ENCODE measurements at places on chromosomes 11 and 22.

DNA sequence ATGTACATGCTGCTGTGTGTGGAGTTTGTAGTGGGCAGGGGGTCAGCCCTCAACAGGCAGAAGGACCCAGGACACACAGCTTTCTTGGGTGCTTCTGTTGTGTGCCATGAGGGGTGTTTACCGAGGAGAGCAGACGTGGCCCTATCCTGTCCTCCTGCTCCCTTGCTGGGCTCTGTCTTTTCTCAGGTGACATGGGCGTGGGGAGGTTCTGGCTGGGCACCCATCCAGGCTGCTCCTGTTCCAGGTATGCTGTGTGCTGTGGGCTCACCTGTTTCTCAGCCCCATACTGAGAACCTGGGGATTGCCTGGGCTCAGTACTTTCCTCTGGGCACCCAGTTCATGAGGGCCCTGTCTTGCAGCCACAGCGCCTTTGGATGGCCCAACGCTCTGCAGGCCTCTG is 23.3 kb downstream of the MICALL1 start:
- no peak for DNase-seq

DNA sequence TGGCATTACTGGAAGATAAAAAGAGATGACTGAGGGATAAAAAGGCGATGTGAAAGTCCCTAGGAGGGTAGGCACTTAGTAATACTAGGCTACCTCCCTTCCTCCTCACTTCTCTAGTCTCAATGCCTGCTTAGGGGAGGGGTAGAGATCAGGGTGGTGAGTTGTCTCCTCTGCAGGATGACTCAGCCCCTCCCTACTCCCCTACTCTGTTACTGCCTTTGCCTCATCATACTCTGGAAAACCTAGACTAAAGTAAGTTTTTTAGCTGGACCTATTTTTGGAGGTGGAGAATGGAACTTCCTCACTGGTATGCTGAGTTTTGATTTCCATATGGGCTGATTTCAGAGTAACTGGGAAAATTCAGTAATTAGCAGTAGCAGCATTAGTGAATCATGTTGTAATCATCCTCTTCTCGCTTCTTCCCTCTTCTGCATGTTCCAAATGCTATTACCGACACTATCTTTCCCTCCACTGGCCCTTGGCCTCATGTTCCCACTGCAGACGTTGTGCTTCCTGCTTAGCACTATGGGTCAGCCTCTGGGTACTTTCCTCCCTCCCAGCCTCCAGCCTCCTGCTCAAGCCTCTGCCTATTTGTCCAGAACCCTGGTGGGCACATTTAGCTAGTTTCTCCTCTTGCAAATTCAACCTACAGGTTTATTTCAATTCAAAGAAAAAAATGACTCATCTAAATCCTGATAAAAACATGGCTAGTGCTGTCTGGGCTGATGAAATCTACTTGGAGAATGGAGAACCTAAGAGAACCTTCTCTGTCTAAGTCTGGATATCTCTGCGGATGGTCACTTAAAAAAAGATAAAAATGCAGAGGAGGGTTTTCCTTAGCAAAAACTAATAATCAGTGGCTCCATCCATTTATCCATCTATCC is 281.7 kb downstream of the ST3GAL4 start:
- DNase-seq = no peak

DNA sequence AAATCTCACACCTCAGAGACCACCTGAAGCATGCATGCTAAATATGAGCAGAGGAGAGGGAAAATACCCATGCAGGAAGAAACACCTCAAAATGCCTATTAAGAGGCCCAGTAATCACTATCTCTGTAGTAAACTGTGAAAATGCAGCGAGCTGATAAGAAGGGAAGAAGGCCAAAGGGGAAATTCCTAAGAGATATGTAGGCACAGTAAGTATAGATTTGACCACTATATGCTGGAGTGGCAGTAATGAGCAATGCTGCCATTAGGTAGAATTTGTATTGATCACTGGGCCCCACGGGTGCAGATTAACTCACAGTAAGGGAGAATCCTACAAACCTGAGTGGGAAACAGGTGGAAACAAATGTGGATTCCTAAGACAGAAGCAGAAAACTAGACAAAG is 1813.1 kb upstream of the RAG2 start:
- no peak for DNase-seq

- DNase-seq = no peak
Observed at GRCh38 chr22:20591660-20592310, 84.4 kb downstream of the MED15 start.

DNA sequence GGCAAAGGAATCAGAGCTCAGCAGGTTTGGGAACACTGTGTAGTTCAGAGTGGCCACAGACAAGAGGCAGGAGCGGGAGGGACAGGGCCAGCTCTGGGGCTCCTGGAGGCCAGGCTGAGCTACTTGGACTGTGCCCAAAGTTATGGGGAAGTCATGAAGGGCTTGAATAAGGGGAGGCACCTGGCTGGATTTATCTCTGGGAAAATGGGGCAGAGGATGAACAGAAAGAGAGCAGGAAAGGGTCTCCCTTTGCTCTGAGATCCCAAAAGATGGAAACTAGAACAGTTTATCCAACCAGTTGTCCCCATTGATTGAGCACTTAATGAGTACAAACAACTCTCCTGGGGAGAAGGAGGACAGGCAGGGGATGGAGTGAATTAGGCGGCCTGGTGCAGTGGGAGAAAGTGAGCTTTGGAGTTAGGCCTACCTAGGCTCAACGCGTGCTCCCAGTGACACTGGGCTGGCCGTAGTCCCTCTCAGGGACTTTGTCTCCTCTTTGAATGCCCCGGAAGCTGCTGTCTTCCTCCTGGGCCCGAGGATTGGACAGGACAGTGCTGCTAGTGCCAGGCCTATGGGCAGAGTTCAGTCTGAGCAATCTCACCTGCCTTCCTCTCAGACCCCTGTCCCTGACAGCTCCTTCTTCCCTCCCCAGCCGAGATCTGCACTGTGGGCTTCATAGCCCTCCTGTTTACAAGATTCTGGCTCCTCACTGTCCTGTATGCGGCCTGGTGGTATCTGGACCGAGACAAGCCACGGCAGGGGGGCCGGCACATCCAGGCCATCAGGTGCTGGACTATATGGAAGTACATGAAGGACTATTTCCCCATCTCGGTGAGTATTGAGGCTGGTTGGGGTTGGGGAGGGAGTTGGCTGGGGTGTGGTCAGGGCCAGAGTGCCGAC is 2.0 kb downstream of the MOGAT2 start:
- no peak for DNase-seq

GRCh38 chr11:132590986-132591385 is 941.3 kb downstream of the OPCML start:
- no peak for DNase-seq

DNA sequence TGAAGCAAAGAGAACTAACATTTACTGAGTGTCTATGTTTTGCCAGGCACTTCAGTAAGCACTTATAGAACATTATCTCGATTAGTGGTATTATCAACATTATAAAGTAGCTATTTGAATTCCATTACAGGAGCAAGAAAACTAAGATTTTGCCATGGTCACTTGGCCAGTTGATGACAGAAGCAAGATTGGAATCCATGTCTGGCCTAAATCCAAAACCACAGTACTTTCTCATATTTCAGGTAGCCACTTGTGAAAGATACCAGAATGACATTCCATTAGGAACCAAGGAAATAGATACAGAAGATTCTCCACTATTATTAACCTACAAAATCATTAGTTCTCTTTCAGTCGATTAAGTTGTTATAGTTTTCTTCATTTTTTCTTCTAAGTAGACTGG is 691.0 kb upstream of the API5 start:
- no peak for DNase-seq

DNA sequence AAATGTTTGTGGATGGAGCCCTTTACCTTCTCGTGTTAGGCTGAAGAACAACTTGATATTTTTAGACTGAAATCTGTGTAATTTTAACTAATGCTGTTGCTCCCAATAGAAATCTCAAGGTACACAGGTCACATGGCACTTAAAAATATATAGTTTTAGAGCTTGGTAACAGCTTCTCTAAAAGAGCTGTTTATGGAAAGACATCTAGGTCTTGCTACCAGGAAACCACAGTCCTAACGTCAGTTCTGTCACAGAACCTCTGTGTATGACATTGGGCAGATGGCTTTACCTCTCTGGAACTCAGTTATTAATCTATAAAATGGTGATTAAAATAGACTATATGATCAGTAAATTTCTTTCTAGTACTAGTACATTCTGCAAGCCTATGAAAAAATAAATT is 35.4 kb downstream of the PAK1 start:
- DNase-seq = no peak

DNA sequence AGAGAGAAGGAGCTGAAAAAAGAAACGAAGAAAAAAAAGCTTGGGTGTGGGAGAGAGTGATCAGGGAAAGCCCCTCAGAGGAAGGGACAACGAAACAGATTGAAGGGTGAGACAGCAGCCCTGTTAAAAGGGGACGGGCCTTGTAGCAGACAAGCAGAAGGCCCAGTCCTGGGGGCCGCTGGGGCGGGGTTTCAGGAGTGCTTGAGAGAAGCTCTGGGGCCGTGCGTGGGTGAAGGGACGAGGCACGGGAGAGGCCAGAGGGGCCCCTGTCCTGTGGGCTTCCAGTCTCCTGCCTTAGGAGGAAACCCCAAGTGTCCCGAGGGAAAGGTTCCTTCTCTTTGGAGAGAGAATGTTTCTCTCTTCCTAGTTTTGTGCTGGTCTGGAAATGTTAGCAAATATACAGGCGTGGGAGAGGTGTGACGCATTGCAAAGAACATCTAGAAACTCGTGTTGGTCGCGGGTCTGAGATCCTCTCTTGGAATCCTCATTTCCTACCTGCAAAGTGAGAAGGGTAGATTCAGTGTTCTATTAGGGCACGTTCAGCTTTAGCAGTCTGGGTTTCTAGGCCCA is 28.6 kb downstream of the ADAMTS15 start:
- no peak for DNase-seq

GRCh38 chr11:134945993-134946392 is 534.0 kb upstream of the B3GAT1 start:
- DNase-seq = no peak

- no peak for DNase-seq
Observed at GRCh38 chr11:112315861-112316739, 55.4 kb upstream of the PLET1 start.

DNA sequence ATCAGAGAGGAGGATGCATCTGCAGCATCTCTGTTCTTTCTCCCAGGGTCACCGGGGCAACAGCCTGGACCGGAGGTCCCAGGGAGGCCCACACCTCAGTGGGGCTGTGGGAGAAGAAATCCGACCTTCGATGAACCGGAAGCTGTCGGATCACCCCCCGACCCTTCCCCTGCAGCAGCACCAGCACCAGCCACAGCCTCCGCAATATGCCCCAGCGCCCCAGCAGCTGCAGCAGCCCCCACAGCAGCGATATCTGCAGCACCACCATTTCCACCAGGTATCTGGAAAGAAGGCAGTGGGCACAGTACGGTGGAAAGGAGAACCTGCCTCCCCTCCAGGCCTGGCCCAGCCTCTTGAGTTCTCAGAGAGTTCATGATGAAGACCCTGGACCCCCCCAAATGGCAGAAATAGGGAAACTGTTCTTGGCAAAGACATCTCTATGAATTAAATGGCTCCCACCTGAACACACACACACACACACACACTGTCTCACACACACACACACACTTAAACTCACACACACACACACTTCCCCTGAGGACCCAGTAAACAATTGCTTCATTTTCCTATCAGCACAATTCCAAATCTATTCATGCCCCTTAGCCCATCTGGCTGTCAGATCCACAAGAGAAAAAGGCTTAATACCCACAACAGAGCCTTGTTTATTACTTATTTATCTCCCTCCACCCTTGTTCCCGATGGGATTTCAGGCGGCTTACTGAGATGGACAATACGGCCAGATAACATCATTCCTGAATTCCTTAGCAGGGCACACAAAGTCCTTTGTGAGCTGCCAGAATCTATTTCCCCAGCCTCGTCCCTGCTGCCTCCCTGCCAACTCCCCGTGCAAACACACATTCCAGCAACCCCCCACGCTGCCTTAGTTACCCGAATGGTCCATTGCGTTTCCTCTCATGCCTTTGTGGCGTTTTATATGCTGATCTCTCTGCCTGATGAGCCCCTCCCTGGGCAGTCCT is 8.1 kb downstream of the TMA7B start:
- peak; percentile 54 for DNase-seq

- DNase-seq = peak; percentile 79
Observed at GRCh38 chr11:75867778-75868374, 52.9 kb downstream of the UVRAG start.

DNA sequence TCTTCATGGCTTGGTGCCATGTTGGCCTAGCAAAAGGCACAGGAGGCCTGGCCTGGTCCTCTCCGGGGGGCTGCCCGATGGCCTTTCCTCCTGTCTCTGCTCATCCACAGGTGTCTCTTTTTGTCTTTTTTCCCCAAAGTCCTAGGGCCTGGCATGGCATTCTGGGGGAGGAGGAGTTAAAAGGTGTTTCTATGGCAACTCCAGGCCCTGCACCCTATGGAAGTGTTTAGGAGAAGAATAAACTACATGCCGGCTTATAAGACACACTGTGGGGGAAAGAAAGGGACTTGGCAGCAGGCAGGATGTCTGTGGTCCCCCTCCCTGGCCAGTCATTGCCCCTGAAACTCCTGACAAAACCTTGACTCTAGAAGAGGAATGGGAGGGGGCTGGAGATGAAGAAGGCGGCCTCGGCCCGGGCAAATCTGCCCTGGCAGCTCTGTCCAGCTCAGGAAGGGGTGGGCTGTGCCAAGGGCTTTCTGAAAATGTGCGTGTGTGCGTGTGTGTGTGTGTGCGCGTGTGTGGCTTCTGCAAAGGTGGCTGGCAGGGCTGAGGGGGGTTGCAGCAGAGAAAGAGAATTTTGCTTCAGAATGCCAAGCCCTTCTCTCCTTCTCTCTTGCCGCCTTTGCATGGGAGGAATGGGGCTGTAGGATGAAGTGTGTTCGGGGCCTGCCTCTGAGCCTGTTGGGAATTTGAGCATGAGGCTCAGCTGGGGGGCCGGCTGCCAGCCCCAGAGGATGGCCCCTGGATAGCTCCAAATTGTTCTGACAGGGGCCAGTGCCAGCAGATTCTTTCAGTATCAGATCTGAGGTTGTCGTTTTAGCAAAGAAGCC is 3.2 kb downstream of the TIMP3 start:
- DNase-seq = no peak

DNA sequence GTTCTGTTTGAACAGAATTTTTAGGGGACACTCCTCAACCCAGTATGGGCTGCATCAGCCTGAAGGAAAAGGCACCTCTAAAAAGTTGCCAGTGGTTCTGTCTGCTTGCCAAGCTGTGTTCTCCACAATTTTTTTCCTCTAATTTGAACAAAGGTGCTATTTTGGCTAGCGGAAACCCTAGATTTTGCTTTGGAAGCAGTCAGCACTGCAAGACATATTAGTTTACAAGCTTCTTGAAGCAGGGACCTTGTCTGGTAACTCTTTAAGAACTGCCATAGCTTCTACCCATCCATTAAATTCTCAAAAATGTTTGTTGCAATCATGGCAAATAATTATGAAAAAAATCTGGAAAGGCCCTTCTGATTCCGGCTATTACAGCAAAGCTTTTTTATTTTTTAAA is 75.6 kb upstream of the HEPHL1 start:
- no peak for DNase-seq

Data from dermis blood vessel endothelial cell (primary cell).